ENCODE measurements at places on chromosomes 5 and 9.

DNA sequence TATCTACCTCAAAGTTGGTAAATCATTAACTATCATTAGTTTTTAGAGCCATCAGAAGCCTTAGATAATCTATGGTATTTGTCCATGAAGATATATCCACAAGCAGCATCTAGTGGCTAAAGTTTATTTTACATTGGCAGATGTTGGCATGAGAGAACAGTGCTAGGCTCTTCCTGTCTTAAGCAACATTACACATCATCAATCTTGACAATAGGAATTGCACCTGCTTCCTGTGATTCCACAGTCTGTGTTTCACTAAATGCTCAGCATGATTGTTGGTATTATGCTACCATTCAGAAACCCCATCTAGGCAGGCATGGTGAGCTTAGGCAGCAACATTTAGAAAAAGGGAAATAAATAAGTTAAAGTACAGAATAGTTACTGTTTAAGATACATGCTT, 246.6 kb downstream of the SLCO4C1 start:
- no peak for DNase-seq

- DNase-seq: peak; percentile 4
Measured at GRCh38 chr9:92986176-92987119, 39.1 kb downstream of the FGD3 start.

DNA sequence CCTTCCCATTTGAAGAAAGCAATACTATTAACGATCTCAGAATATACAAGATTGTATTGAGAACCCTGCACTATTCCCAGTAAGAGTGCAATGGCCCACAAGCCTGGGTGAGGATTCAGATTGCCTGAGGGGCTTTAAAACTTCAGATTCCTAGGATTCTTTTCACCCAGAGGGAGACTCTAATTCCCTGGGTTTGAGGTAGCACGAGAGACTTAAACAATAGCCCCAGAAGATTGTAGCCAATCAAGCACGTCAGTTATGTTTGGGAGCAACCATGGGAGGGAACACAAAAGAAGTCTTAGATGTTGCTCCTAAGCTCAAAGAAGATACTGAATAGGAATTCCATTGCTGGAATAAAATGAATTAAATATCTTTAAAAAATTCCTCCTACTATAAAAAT, 17.9 kb downstream of the MRPS27 start:
- no peak for DNase-seq

DNA sequence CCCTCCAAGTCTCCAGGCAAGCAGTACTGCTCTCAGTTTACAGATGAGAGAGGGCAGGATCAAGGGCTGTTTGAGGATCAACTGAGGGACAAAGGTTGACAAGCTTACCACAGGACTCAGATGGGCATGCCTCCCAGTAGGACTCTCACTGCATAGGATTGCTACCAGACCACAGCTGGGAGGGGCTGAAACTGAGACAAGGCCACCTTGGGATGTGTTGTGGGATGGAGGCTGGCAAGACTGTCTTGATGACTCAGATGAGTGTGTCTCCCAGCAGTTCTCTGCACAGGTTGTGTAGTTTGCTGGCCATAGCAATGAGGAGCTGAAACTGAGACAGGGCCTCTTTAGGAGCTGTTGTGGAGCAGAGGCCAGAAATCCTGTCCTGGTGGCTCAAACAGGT, 222.2 kb upstream of the IRX1 start:
- DNase-seq: no peak

- peak; percentile 62 for DNase-seq
Measured at GRCh38 chr9:129752900-129753729, at the start of gene PTGES. TSS of gene PTGES (minus strand) at chr9:129753042. CDS start at chr9:129753012, 30 bp downstream.

- no peak for DNase-seq
Measured at GRCh38 chr9:33465596-33466564, 7.8 kb downstream of the NOL6 start.

DNA sequence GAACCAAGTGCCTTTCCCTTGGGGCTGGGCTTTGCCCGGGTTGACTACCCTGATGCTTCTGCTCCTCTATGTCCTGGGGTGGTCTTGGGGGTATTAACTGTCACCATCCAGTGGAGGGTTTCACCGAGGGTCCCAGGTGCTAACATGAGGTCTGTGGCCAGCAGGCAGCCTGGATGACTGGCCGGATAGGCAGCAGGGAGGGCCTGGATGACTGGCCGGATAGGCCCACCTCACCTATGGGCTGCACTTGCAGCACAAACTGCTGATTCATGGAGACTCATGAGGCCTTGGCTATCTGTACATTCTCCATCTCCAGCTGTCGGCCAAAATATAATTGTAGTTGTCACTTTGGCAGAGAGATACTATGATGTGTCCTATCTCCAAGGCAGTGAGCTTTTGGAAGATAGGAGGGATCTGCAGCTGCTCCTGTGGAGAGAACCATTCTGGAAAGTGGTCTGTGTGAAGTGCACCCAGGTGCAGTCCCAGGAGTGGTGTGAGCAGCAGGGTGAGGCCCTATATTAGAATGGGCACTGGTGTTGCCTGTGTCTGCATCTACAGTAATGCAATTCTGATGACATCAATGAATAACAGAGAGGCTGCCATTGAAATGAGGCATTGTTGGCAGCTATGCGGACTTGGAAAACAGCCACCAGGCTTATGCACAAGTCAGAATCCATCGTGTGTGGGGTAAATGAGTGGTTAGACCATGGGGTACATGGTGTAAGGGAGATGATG, 26.3 kb upstream of the CDKN2AIPNL start:
- DNase-seq: no peak

- DNase-seq: no peak
Measured at GRCh38 chr5:66230551-66230950, 86.5 kb downstream of the SREK1 start.

GRCh38 chr9:121216271-121216805, 14.7 kb upstream of the RAB14 start:
- no peak for DNase-seq

- no peak for DNase-seq
Measured at GRCh38 chr5:89324990-89325389, 442.0 kb upstream of the MEF2C start.

GRCh38 chr5:35098214-35098613, 50.5 kb upstream of the AGXT2 start:
- DNase-seq: no peak

DNA sequence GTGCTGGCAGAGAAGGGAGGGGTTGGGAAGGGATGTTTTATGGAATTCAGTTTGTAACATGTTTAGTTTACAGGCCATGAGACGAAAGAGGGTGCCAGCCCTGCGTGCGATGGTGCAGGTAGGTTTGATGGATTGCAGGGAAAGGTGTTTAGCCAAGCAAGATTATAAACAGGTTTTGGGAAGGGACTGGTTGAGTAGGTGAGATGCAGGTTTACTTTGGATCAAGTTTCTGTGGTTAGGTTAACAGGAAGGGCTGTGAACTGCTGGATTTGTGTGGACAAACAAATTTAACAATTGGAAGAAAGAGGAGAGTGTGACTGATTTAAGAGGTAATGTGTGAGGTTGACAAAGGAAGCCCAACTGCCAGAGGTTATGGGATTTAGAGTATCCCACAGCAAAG, 32.6 kb upstream of the GPX3 start:
- no peak for DNase-seq

DNA sequence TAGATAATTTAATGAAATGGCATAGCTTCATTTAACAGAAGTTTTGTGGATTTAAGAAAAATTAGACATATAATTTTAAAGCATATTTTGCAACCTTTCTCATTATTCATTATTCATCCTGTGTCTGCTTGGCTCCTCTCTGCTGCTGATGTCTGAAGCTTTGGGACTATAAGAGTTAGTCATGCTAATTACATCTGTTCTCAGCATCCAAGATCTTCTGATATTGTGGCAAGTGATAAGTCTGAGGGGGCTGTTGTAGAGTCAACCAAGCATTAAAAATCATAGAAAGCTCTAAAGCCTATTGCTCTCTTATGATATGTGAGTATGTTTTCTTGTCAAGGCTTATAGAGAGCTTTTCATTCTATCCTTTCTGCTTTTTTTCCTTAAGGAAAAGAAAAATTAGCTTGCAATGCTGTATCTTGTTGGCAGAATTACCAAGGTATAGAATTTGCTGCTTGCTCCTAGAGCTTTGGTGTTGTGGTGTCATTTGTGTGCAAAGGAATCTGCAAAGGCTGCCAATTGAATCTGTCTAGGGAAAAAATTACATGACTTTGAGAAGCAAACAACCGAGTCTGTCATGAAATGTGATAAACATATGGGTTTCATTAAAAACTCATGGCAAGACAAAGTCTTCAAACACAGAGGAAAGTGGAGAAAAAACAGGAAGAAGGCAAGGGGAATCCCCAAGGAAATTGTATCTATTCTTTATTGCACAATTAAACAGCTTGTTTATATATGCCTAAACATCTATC, 156.1 kb upstream of the DAB2 start:
- no peak for DNase-seq

- no peak for DNase-seq
Measured at GRCh38 chr5:10090074-10090473, 159.6 kb downstream of the ATPSCKMT start.

GRCh38 chr9:131943351-131943841, 136.3 kb downstream of the MED27 start:
- DNase-seq: peak; percentile 85

- no peak for DNase-seq
Measured at GRCh38 chr5:73434461-73434860, 14.1 kb downstream of the FOXD1 start.
